ENCODE measurements at places on chromosomes 6 and 20. TPM values are rescaled to one million over a fixed set of nuclear protein-coding genes. Genes with fewer than 3 reads are reported as not detected.
A peak's percentile ranks its signal among the peaks of the same experiment; 100 is the strongest.

DNA sequence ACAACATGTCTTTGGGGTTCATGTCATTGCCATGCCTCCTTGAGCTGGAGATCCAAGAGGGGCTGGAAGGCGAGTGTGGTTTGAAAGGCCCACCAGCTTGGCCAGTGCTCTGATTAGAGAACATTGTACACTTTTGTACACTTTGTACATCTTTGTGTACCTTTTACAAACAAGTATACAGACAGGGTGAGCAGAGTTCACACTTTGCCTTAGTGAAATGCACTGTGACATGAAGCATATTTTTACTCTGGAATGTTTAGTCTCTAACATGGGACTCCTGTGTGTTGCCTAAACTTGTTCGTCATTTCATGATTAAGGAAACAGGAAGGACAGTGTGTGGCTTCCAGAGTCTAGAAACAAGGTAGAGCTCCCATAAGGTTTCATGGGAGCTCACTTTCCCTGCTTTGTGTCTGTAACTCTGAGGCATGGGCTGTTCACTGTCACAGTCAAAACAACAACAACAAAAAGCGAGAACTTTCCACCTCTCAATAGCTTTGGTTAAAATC, 225.8 kb upstream of the SOX4 start:
- no peak overlapping the region for H3K27ac ChIP-seq
- H3K4me3 ChIP-seq, result no peak overlapping the region
- H3K36me3 ChIP-seq, result no peaks in the 10 kb centered on the region
- H3K27me3 ChIP-seq, result no peaks in the 10 kb centered on the region
- peaks cover 15% of the 10 kb centered on the region for H3K4me1 ChIP-seq
- DNase-seq, result peak; percentile 72

Gene CRISP3
- total RNA-seq, result not detected

Gene CCN2
- total RNA-seq, result 40.1 TPM

DNA sequence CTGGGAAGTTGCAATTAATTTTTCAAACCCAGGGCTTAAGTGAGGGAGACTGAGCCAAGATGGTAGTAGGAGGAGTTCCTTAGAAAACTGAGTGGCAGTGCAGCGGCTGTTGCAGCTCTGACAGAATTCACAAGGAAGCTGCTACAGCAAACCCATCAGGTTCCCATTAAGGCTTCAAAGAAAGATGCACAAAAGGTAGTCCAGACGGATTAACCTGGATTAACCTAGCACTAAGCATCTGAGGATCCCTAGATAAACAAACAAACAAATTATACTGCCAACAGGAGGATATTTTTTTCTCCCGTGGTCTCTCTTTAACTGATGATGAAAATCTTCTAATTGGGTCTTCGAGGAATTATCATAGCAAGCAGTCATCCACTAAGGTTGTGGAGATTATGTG, 5.2 kb downstream of the TENT5A start:
- no peaks in the 10 kb centered on the region for H3K36me3 ChIP-seq
- no peak overlapping the region for H3K27ac ChIP-seq

- no peak overlapping the region for H3K27ac ChIP-seq
- no peak for DNase-seq
- H3K4me1 ChIP-seq, result peaks cover 5% of the 10 kb centered on the region
These were observed 34.7 kb downstream of the EFCAB8 start for GRCh38 chr20:32893263-32894025.

- DNase-seq, result no peak
- H3K4me3 ChIP-seq, result no peak overlapping the region
- H3K4me1 ChIP-seq, result no peaks in the 10 kb centered on the region
- no peak overlapping the region for H3K27ac ChIP-seq
These were observed 7.0 kb downstream of the COX4I2 start for GRCh38 chr20:31644701-31645100.

- no peak for DNase-seq
- no peaks in the 10 kb centered on the region for H3K36me3 ChIP-seq
- no peak overlapping the region for H3K4me3 ChIP-seq
- no peak overlapping the region for H3K27ac ChIP-seq
These were observed 57.4 kb downstream of the RNASET2 start for GRCh38 chr6:166898910-166899309.

Gene CLPSL2
- not detected for total RNA-seq

Gene ACOT13
- total RNA-seq, result 43.1 TPM

Gene PGBD1
- total RNA-seq, result 8.7 TPM

Gene ID4
- 39.3 TPM for total RNA-seq

Gene RNF144B
- total RNA-seq, result 1.4 TPM

GRCh38 chr6:145749632-145750031, 14.3 kb upstream of the EPM2A start:
- H3K4me1 ChIP-seq, result peaks cover 3% of the 10 kb centered on the region
- no peaks in the 10 kb centered on the region for H3K36me3 ChIP-seq
- no peaks in the 10 kb centered on the region for H3K27me3 ChIP-seq
- no peak for DNase-seq
- no peak overlapping the region for H3K27ac ChIP-seq
